ENCODE measurements at places on chromosomes 12 and 14.
A peak's percentile ranks its signal among the peaks of the same experiment; 100 is the strongest.

DNA sequence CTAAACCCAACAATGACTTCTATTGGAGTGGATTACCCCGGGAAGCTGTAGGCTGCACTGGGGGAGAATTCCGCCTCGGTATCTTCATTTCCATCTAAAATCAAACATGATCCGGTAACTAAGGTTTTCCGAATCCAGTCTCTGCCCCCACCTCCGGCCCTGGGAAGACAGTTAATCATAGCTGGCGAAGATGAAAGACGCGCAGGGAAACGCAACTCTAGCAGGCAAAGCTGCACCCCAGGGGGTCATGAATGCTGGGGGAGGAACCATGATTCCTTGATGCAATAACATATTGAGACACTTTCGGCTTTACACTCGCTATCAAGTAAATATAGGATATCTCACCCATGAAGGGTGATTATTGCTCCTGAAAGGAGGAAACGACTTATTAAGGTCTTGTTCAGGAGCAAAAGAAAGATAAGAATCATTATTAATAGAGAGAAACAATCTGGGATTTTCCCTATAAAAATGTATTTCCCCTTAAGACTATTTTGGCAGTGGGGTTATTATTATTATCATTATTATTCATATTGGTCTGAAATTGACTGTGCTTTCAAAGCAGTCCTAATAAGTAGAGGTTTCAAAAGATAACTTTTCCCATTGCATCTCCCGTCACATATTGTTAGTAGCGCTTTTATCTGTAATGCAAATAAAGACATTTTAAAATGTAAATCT lies 614.9 kb downstream of the VRK1 start:
- DNase-seq = no peak

DNA sequence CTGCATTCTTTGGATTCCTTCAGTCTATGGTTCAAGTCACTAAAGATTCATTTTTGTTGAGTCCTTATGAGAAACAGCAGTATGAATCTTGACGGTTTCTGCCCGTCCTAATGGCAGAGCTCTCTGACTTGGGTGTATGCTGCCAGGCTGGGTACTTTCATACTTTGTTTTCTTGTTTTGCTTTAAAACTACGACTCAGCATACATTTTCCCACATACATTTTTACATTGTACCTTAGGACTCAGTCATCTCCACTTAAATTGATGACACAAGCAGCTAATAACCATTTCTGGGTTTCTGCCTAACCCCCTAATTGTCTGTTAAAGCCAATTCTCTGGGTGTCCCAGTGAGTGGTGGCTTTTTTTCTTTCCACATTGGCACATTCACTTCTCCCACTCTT lies 4.8 kb upstream of the DDX55 start:
- no peak for DNase-seq

- DNase-seq = no peak
Observed at GRCh38 chr14:76518366-76518765, 142.4 kb downstream of the ESRRB start.

GRCh38 chr12:22474970-22475720 lies 69.2 kb downstream of the C2CD5 start:
- DNase-seq = no peak

DNA sequence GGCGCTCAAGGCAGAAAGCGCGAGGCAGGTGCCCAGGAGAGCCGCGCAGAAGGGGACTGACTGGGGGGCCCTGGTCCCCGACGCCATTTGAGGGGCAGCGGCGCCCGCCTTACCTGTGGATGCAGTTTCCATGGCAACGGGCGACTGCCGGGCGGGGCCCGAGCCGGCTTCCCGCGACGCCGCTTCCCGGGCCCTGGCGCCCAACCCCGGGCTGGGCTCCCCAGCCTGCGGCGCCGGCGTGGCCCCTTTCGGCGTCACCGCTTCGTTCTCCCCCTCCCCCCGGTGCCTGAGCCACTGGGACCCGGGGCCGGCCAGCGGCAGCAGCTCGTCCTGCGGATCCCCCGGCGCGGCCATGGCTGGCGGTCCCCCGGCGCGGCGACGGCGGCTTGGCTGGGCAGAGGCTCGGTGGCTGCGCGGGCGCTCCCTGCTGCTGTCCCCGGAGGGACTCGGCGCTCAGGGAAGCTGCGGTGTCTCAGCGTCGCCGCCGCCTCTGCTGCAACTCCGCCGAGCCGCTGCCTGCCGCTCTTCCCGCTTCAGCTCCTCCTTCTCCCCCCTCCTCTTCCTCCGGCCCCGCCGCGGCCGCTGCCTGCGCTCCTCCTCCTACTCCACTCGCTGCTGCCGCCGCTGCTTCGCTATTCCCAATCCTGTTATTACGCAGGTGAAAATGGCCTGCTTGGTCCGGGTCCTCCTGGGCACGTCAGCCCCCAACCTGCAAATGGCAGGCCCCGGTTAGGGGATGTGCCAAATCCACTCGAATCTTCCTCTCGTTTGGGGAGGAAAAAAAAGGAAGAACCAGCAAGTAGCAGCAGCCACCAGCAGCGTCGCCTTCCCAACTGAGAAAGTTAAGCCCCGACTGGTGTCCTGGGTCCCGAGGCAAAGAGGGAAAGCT lies at the start of gene RTN1:
RTN1 (minus strand) TSS at position 500 of the 889 bp plus-strand sequence; CDS start at position 354, 146 bp downstream.
- peak; percentile 86 for DNase-seq

GRCh38 chr14:64758691-64759554 lies 54.7 kb downstream of the PLEKHG3 start:
- no peak for DNase-seq

DNA sequence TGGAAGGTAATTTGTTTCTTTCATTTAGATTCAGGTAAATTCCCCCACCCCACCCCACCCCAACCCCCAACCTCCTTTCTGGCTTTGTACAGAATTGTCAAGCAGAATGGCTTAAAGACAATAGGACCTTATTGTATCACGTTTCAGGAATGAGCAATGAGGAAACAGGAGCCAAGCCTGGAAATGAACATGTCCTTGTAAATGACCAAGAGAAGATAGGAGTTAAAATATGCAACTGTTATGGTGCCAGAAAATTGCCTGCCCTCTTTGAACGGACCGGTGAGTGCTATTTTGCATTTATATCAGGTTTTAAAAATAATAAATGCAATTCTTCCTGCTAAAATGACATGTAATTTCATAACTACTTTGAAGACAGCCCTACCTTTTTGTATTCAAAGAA lies 141.6 kb upstream of the PELI2 start:
- no peak for DNase-seq

GRCh38 chr12:82688035-82688501 lies 1.4 kb downstream of the TMTC2 start:
- peak; percentile 49 for DNase-seq

GRCh38 chr14:55951341-55952206 lies 166.6 kb upstream of the PELI2 start:
- DNase-seq = no peak

DNA sequence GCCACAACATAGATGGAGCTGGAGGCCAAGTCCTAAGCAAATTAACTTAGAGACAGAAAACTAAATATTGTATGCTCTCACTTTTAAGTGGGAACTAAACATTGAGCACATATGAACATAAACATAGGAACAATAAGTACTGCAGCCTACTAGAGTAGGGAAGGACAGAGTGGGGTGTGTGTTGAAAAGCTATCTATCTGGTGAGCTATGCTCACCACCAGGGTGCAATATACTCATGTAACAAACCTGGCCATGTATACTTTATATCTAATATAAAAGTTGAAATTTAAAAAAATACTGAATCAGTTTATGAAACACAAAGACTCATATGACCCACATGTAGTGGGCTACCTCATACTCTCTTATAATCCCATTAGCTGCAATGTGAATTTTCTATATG lies 1305.0 kb downstream of the LRFN5 start:
- no peak for DNase-seq

DNA sequence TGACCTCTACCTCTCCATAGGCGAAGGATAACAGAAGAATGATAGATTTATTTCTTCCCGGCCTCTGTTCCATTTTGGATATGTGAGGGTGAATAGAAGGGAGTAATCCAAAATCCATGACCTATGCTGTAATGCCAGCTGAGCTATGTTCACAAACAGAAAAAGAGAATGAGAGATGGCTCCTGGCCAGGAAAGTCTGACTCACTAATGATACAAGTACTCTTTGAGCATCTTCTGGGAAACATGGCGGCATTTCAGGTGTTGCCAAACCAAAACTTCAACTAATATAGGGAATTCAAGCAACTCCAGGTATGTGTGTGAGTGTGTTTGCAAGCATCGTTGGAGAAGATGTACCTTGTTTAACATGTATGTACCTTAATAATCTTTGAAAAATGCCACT lies 55.1 kb downstream of the MED13L start:
- no peak for DNase-seq

DNA sequence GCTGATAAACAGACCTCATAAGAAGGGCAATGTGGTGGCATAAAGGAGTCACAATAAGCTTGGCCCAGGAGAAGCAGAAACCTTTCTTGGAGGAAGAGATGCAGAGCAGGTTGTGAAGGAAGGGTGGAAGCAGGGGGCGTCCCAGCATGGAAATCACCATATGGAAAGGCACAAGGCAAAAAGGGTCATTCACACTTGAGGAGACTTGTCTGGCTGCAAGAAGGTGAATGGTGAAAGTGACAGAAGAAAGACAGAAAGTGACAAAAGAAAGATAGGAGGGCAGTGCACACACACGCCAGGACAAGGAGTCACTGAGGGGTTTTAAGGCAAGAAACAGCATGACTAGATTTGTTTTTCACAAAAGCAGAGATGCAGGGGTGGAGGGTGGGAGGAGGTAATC lies 38.3 kb downstream of the GALNT4 start:
- DNase-seq = no peak

GRCh38 chr14:35412272-35413056 lies 7.9 kb upstream of the NFKBIA start:
- no peak for DNase-seq

DNA sequence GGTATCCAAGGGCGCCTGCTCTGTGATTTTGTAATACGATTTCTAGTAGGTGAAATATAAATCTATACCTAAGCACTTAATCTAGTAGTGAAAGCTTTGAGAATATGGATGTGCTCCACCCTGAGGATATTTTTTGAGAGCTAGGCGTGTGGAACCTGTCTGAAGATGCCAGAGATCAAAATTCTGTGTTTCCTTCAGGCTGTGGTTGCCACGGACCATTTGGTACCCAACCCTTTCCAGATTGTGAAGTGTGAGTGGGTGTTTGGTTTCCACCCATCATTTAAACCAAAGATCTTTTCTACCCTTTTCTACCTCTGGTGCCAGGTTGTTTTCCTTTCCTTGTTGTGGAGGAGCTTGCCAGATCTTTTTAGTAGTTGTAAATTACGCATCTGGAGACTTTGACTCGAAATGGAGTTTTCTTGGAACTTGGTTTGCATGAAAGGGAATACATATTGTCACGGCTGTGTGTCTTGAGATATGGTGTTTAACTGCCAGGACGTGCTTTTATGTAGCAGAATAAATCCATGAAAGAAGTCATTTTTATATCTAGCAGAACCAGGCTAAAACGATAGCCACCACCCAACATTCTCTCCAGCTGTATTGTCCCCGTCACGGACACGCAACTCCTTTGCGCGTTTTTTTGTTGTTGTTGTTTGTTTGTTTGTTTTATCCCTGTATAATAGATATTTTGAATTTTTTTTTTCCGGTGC lies 2.2 kb downstream of the LRFN5 start:
- no peak for DNase-seq

DNA sequence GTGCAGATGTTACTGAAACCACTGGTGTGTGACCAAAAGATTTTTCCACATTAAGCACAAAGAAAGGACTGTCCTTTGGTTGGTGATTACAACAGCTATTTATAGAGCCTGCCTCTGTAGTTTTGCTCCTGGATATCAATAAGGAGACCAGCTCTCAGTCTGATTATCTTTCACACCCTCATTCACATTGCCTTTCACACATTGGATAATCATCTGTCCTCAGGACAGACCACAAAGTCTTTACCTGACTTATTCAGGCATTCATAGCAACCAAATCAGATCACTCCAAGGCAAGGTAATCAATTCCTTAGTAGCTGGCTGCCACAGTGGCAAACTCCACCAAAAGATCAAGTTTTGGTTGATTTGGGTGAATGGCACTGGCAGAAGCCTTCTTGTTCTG lies 59.6 kb upstream of the CPSF6 start:
- DNase-seq = no peak

DNA sequence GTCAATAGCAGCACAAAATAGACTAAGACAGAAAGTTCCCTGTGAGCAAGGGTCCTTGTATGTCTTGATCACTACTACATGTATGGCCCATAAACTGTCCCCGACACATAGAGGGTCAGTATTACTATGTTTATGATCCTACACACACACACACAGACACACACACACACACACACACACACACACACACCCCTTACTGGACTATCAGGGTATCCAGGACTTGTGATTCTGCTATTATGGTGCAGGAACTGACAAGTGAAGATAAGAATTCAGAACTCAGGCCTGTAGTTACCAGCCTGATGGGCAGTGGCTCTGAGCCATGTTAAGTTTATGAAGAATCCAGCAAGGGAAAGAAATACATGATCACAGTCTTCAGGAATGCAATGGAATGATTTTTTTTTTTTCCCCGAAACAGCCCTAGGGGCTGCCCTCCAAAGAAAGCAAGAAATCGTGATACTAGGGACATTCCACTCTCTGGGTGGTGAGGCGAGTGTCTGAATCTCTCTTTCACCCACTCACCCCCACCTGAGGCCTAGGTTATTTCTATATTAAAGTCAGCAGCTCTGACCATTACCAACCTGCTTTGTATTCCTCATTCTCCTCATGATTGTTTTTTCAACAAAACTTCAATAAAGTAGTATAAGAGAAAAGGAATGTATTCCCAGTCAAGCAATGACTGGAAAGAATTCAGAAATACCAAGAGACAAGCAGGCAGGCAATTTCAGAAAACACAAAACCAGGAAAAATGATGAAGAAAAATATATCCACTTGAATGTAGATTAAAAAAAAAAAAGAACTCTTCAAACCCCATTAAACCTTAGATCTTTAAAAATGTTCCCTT lies 105.8 kb downstream of the AVPR1A start:
- no peak for DNase-seq

DNA sequence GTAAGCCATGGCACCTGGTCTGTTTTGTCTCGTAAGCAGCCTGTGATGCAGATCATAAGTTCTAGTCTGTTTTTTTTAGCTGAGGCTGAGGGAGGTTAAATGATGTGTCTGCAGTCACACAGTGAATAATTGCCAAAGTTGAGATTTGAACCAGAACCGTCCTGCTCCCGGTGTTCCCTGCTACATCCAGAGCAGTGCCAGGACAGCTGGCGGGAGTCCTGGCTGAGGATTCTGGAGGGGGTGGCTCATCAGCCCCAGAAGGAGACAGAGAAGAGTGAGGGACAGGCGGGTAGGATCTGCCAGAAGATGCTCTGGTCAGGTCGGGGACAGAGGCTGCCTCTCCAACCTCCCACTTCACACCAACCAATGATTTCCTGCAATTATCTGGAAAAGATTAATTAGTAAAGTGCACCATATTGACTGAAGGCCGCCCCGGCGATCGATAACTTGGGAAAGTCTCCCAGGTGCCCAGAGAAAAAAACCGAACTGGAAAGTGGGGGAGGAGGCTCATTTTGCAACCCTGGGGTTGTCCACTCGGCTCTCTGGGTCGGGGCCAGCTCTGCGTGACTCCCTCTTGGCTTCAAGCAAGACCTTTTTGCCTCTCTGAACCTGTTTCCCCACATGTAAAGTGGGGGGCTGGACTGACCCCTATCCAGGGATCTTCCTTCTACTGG lies 42.1 kb downstream of the MVK start:
- DNase-seq = no peak

- no peak for DNase-seq
Observed at GRCh38 chr12:111488271-111488670, 82.5 kb downstream of the SH2B3 start.

GRCh38 chr14:104746071-104746545 lies 6.8 kb upstream of the SIVA1 start:
- no peak for DNase-seq

All from hippocampal formation (tissue), 2 donors.